ENCODE measurements at places on chromosomes 3 and 15.

- DNase-seq = no peak
Observed at GRCh38 chr3:170867143-170867937, 2.7 kb downstream of the RPL22L1 start.

DNA sequence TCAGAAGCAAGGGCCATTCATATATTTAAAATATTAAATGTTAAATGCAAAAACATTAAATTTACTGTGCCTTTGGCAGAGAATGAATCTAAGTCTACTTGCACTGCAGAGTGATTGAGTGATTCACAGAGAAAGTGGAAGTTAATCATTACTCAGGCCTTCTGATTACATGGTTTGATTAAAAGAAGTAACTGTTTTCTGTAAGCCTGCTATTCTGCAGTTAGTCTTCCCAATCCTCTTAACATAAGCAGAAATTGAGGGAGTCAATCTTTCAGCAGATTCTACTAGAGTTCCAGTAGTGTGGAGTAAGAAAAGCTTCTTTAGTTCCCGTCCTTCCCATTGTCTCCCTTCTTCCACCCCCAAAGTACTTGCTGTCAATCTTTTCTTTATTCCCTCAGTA, 1.5 kb downstream of the NLGN1 start:
- DNase-seq = no peak

- peak; percentile 48 for DNase-seq
Observed at GRCh38 chr15:60343221-60343970, 54.4 kb downstream of the ANXA2 start.

DNA sequence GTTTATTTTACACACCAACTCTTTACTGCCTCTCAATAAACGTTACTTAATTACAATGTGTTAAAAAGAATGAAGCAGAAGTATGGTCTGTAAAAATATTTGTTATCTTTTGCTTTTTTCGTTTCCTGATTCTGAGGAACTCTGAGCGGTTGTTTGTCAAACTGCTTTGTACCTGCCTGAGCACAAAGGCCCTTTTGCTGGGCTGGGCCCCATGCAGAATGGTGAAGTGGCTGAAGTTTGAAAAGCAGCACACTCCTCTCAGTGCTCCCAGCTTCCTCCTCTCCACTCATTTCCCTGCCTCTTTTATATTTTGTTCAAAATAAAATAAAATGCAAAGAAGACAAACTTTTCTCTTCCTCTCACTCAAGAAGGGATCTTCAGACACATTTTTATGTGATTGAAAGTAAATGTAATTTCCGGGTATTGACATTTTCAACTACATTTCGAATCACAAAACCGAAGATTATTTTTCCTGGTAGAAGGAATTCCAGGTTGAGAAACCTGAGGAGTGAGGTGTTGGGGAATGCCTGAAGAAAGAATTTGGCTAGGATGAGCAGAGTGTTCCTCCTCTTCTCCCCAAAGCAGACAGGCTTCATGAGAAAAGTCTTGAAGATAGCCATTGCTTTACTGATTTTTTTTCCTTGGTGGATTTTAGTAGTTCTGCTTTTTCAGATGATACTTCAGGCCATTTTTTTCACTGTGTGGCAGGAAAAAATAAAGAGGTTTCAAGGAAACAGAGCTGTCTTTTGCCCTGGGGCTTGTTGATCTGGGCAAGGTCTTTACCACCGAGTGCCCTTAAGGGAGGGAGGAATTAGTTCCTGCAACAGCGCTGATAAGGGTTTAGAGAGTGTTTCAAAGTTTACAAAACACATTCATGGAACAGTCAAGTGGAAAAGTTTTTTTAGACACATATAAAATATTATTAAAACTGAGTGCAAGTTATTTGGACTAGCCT, 229.8 kb downstream of the NFKBIZ start:
- no peak for DNase-seq

GRCh38 chr3:65576966-65577365, 461.8 kb downstream of the MAGI1 start:
- DNase-seq = peak; percentile 18

GRCh38 chr3:107008213-107008612, 369.0 kb upstream of the CCDC54 start:
- no peak for DNase-seq

DNA sequence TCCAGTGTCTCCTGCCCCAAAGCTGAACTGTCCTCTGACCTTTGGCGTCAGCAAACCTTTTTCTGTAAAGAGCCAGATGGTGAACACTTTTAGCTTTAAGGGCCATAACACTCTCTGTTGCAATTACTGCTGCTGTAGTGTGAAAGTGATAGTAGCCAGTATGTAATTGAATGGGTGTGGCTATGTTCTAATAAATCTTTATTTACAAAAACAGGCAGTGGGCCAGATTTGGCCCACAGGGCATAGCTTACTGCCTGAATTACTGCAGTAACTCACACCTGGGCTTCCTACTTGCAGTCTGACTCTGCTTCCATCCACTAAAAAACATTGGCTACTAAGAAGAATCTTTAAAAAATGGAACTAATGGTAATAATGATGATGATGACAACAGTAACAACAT, 68.0 kb upstream of the SLC6A11 start:
- DNase-seq = no peak

GRCh38 chr15:94610485-94610884, 379.1 kb downstream of the MCTP2 start:
- DNase-seq = no peak

DNA sequence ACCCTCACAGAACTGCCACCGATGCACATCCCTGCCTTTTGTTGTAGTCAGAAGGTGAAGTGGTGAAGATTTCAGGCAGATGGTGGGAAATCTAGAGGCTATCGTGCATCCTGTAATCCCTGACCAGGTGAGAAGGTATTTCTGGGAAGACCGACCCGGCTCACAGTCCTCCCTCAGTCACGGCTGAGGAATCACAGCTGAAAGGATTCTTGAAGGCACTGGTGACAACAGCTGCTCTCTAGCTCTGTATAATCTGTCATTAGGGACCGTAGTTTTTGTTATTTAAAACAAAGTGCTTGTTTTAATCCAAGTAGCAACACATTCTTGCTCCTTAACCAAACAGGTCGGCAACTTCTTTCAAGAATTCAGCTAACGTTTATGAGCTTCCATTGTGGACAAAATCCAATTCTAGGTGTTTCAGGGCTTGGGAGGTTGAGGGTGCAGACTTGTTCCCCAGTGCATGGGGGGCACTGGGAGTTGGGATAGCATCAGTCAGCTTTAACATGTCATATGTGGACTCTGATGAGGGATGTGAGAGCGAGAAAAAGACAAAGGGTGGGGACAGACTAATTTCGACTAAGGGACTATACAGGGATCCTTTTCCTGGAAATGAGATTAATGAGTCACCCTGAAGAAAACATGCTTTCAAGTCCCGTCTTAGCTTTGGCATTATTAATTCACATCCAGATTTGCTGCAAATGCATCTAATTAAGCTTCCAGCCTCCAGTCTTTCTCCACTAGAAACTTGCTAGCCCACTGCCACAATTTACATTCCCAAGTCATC, 141.0 kb upstream of the RASGRP1 start:
- peak; percentile 35 for DNase-seq

DNA sequence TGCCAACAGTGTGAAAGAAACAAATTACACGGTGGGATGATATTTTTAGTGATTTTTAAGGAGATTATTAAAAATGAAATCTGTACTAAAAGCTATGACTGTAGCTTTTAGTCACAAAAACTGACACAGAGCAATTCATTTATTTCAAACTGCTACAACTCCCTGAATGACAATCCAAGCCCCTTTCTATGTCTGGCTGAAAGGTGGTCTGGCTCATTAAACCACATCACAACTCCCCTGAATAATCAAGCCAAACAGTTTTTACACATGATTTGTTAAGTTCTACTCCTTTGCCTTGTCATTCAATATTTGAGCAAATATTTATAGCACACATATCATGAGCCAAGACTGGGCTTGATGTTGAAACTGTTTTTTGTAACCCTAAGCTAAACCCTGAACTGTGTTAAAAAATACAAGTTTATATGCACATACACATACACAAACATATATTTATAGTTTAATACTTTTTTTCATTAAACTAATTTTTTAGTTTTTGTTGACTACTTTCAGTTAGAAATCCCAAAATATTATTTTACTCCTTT, 125.5 kb downstream of the RBMS3 start:
- DNase-seq = no peak

DNA sequence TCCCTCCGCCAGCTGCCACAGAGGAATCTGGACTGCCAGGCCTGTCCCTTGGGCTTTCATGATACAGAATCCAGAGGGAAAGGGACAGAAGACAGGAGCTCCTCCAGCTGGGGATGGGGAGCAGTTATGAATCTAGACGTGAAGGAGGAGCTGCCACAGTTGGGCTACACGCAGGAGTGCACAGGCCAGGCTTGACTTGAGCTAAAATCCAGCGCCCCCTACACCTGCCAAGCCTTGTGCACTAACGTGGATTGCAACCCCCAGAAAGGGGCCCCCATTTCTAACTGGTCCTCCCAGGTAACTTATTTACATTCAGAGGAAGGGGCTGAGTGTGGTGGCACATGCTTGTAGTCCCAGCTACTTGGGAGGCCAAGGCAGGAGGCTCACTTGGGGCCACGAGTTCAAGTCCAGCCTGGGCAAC, 14.3 kb downstream of the KLHL6 start:
- DNase-seq = no peak

DNA sequence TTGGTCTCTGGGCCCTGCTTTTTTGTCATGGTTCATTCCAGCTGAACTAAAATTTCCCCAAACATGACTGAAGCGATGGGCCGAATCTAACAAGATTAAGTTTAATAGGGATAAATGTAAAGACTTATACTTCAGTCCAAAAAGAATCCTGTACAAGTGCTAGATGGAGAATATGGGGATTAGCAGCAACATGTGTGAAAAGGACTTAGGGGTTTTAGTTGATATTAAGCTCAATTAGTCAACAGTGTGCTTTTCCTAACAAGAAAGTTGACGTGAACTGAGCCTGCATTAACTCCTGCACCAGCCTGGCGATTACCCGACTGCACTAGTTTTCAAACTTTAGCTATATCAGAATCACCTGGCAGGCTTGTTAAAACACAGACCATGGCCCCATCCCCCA, 61.0 kb upstream of the BBX start:
- no peak for DNase-seq

- DNase-seq = no peak
Observed at GRCh38 chr15:62277816-62278394, 112.8 kb upstream of the C2CD4B start.

GRCh38 chr15:79296583-79296982, 14.1 kb downstream of the ANKRD34C start:
- no peak for DNase-seq

GRCh38 chr3:125140011-125140817, 72.3 kb downstream of the SLC12A8 start:
- DNase-seq = peak; percentile 85

- no peak for DNase-seq
Observed at GRCh38 chr3:4906107-4906621, 73.1 kb upstream of the BHLHE40 start.

- peak; percentile 28 for DNase-seq
Observed at GRCh38 chr15:84949845-84950569, 31.6 kb upstream of the PDE8A start.

GRCh38 chr15:100759698-100760356, 119.8 kb upstream of the ALDH1A3 start:
- DNase-seq = peak; percentile 65

DNA sequence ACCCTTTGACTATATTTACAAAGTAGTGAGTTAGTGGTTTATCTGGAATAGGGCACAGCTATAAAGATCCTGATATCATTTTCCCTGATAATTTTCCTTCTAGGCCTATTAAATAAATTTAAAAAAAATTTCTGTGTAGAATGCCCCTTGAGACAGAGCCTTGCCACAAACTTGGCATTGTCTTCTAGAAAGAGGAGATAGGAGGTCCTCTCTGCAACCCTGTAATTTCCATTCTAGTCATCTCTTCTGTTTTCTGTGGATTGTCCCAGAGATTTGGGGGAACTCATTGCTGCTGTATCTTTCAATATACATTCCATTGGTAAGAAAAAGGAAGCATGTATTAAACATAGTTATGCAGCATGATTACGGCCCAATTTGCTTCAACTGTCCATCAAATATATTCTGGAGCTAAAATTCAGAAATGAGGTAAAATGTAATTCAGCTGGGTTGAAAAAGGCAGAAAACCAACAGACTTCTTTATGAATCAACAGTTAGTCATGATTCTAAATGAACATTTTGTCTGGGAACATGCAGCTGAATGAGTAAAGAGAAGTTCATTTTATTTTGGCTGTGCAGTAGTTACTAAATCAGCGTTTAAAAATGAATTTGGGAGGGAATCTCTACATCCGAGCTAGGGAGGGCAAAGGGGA, 401.1 kb downstream of the NAALADL2 start:
- DNase-seq = peak; percentile 36

GRCh38 chr15:67201136-67201535, 53.3 kb downstream of the AAGAB start:
- DNase-seq = peak; percentile 37

DNA sequence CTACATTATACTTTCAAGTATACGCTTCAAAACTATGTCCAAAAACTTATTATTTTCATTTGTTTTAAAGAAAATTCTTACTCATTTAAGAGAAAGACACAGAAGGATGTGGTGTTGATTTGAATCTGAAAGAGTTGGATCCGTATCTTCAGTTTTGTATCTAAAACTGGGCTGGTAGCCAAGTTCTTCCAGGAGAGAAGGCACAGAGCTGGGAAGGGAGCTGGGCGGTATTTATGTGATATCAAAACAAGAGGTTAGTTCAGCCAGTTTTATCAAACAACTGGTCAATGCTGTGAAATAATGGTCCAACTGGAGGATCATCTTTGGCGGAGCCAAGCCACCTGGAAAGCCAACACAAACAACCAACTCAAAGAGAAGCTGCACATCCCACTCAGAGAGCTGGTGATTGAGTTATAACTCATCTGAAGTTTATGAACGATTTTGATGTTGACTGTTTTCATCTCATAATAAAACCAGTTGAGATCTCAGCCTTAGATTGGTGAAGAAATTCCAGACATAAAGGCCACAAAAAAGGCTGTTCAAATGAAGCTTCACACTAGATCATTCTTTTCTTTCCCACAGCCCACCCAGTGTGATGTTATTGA, 489.6 kb upstream of the RASGRP1 start:
- no peak for DNase-seq

DNA sequence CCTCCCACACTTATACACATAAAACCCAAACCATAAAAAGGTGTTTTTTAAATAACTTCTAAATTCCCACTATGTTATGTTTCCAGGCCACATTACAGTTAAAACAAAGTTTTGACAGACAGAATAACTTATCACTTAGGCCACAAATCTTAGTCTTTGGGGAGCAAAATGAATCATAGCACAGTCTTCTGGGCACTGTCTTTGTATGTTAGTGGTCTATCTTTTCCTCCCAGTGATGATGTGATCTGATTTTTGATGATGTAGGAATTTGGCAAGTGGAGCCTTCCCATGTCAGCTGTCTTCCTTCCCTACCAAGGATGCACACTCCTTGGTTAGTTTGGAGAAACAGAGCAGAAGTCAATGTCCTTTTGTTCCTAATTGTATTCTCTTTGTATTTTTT, 67.3 kb downstream of the THSD4 start:
- DNase-seq = no peak

DNA sequence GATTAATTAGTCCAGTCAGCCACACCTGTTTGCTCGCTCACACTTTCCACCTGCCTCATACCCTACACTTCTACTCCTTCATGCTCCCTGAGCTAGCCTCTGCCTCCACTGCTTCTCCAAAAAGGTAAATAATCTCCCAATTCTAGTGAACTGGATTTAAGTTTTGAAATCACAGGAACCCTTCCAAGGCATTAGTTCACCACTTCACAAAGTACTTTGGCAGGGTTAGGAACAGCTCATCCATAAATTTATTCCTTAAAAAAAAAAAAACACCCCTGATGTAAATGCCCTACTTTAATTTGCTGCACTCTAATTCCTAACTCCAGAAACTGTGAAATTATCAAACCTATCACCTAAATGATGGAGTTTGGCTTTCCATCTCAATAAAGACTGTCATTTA, 58.3 kb downstream of the GADL1 start:
- no peak for DNase-seq

GRCh38 chr3:178170698-178171535, 365.3 kb upstream of the KCNMB2 start:
- peak; percentile 85 for DNase-seq
